Transverse colon (tissue), 4 donors: ENCODE measurements at places on chromosomes 16 and 17. TPM values are rescaled to one million over a fixed set of nuclear protein-coding genes. Genes with fewer than 3 reads are reported as not detected.

- no peaks in the 10 kb centered on the region for H3K4me1 ChIP-seq
- no peaks in the 10 kb centered on the region for H3K36me3 ChIP-seq
- no peak for DNase-seq
- no peak overlapping the region for H3K4me3 ChIP-seq
These were observed 384.3 kb downstream of the RBFOX1 start for GRCh38 chr16:7716660-7717550.

DNA sequence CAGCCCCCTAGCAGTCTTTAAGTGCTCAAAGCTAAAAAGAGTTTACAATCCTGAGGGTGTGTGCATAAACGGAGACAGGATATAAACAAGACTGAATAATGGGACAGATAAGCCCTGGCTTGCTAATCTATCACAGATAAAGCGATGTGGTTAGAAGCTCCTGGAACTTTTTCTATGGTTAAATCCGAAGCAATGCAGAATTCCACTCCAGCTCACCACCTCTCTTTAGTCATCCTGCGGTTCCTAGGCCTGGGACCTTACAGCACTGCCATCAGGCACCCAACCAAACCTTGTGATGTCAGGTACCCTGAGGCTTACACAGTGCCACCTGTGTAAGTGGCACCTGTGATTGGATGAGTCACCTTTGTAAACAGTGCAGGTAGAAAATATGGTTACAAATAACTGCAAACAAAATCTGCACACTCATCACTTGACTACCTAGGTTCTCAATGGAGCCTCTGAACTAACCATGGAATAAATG, 31.5 kb upstream of the B4GALNT2 start:
- DNase-seq: no peak
- no peaks in the 10 kb centered on the region for H3K36me3 ChIP-seq
- H3K4me3 ChIP-seq: no peak overlapping the region
- H3K27me3 ChIP-seq: peaks cover 5% of the 10 kb centered on the region
- H3K27ac ChIP-seq: peak overlapping the region; percentile 45
- peaks cover 7% of the 10 kb centered on the region for H3K4me1 ChIP-seq

DNA sequence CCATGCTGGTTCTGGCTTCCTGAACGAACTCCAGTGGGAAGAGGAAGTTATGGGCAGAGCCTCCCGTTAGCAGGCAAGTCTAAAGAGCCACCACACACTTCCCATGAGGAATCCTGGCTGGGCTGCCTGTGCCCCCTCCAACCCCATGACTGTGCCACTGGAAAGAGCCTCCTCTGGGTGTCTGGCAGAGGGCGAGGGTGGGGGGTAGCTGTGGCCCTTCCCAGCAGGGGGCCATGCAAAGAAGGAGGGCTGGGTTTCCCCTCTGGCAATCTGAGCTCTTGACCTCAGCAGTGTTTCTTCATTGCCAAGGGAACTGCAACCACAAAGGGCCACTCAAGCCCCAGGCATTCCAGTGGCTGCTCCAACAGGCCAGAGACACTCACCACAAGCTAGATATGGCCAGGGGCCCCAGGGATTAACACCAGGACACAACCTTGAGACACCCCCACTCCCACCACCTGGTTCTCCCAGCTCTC, 1.7 kb upstream of the RRAD start:
- DNase-seq: no peak
- H3K27ac ChIP-seq: peak overlapping the region; percentile 59
- H3K27me3 ChIP-seq: peaks cover 16% of the 10 kb centered on the region

DNA sequence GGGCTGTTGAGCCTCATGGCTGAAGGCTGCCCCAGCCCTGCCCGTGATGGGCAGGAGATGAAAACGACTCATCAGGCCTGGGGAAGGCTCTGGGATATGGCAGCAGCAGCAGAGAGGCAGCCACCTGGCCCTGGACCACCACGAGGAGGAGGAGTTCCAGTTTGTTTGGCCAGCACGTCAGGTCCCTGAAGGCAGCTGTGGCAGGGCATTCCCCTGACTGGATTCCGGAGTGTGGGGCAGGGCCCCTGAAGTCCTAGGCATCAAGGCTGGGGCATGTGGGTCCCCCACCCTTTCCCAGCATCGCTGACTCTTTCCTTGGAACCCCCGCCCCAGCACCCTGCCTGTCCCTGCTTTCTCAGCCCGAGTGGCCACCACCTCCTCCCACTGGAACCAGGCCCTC, 197.4 kb downstream of the ZNF423 start:
- H3K36me3 ChIP-seq: no peaks in the 10 kb centered on the region
- DNase-seq: no peak
- H3K4me1 ChIP-seq: peaks cover 3% of the 10 kb centered on the region
- no peaks in the 10 kb centered on the region for H3K27me3 ChIP-seq
- no peak overlapping the region for H3K27ac ChIP-seq

GRCh38 chr16:16780588-16780987, 401.6 kb downstream of the NPIPA7 start:
- H3K4me1 ChIP-seq: no peaks in the 10 kb centered on the region
- no peak overlapping the region for H3K27ac ChIP-seq
- no peaks in the 10 kb centered on the region for H3K36me3 ChIP-seq
- H3K4me3 ChIP-seq: no peak overlapping the region
- DNase-seq: no peak
- no peaks in the 10 kb centered on the region for H3K27me3 ChIP-seq

DNA sequence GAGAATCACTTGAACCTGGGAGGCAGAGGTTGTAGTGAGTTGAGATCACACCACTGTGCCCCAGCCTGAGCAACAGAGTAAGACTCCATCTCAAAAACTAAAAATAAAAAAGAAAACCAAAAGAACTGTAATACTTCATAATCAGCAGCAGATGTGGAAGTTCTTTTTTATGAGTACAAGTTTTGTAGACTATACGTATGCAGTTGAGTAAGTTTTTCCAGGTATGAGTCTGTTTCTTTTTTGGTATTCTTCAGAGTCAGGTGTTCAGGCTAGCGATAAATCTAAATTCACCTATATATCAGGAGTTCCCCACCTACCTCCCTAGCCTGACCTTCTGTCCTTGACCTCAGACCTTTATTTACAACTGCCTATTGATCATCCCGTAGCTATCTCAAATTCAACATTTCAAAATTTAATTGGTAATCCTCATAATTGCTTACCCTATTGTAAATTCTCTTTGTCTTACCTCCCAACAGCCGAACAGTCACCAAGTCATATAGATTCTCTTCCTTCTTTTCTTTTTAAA, 10.7 kb downstream of the DCTN5 start:
- H3K36me3 ChIP-seq: peaks cover 13% of the 10 kb centered on the region
- H3K4me1 ChIP-seq: no peaks in the 10 kb centered on the region
- no peaks in the 10 kb centered on the region for H3K27me3 ChIP-seq

GRCh38 chr16:9791556-9791955, 390.7 kb downstream of the GRIN2A start:
- DNase-seq: no peak
- no peak overlapping the region for H3K4me3 ChIP-seq
- no peak overlapping the region for H3K27ac ChIP-seq
- no peaks in the 10 kb centered on the region for H3K27me3 ChIP-seq
- no peaks in the 10 kb centered on the region for H3K4me1 ChIP-seq

GRCh38 chr16:26795184-26795583, 271.5 kb upstream of the C16orf82 start:
- no peaks in the 10 kb centered on the region for H3K27me3 ChIP-seq
- no peak for DNase-seq
- H3K36me3 ChIP-seq: no peaks in the 10 kb centered on the region
- no peak overlapping the region for H3K27ac ChIP-seq

DNA sequence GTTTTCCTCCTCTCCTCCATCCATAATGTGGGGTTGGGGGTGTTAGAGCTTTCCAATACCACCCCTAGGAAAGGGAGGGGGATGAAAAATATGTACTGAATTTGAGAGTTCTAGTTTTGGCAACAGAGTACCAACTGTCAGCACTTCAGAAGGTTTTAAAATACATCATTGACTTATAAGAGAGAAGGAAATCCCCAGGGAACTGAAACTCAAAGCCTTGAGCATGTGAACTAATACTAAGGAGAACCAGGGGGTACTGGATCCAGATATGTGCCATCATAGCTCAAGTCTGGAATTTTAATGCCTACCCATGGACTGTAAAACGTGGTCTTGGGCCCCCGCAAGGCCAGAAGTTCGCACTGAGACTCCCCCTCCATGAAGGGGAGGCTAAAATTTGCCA, 15.8 kb downstream of the CACNG5 start:
- no peaks in the 10 kb centered on the region for H3K4me1 ChIP-seq
- no peak overlapping the region for H3K27ac ChIP-seq
- H3K4me3 ChIP-seq: no peak overlapping the region
- no peaks in the 10 kb centered on the region for H3K36me3 ChIP-seq
- no peaks in the 10 kb centered on the region for H3K27me3 ChIP-seq

- DNase-seq: no peak
- no peaks in the 10 kb centered on the region for H3K27me3 ChIP-seq
- no peak overlapping the region for H3K4me3 ChIP-seq
- no peak overlapping the region for H3K27ac ChIP-seq
These were observed 154.5 kb downstream of the CBLN1 start for GRCh38 chr16:49127103-49127502.

Gene FOXC2
- not detected for total RNA-seq

Gene KRTAP3-2
- total RNA-seq: not detected

Gene ZNF287
- 5.2 TPM for total RNA-seq

Gene C16orf96
- total RNA-seq: not detected

Gene NPIPB13
- 2.4 TPM for total RNA-seq

Gene RNF167
- 69.6 TPM for total RNA-seq

Gene KRTAP9-8
- total RNA-seq: not detected
